ENCODE measurements at places on chromosomes 16 and 17. TPM values are rescaled to one million over a fixed set of nuclear protein-coding genes. Genes with fewer than 3 reads are reported as not detected.

The SCGB1C2 gene
- total RNA-seq, result not detected

The CDRT15L2 gene
- total RNA-seq, result not detected

The RCVRN gene
- not detected for total RNA-seq

The TNK1 gene
- total RNA-seq, result 1.3 TPM

The MYOCD gene
- total RNA-seq, result 0.41 TPM

The TP53TG3D gene
- total RNA-seq, result 0.97 TPM

The CIITA gene
- 0.09 TPM for total RNA-seq

The RBFOX1 gene
- total RNA-seq, result not detected

The GH2 gene
- not detected for total RNA-seq

The YBX2 gene
- total RNA-seq, result 0.45 TPM

The FBXW10B gene
- total RNA-seq, result 3.6 TPM

The ELMO3 gene
- 1.7 TPM for total RNA-seq

The KRT40 gene
- not detected for total RNA-seq

The MYH3 gene
- total RNA-seq, result 0.39 TPM

The SNX20 gene
- total RNA-seq, result not detected

The C17orf78 gene
- not detected for total RNA-seq

The TMEM186 gene
- total RNA-seq, result 12.6 TPM

The GPRC5C gene
- 48.8 TPM for total RNA-seq

The CPHXL2 gene
- not detected for total RNA-seq

The OR1A1 gene
- not detected for total RNA-seq

The CTRB1 gene
- total RNA-seq, result not detected

The VAT1L gene
- total RNA-seq, result 0.02 TPM

The ASGR2 gene
- total RNA-seq, result not detected

The KRT27 gene
- total RNA-seq, result not detected

The HES7 gene
- total RNA-seq, result 3.6 TPM

The SBK1 gene
- total RNA-seq, result 0.26 TPM

The TMIGD1 gene
- not detected for total RNA-seq

The APOH gene
- 6.7 TPM for total RNA-seq

The WFDC1 gene
- total RNA-seq, result 0.05 TPM

The KRTAP1-5 gene
- not detected for total RNA-seq

The KCNH4 gene
- total RNA-seq, result 0.29 TPM

The C16orf92 gene
- not detected for total RNA-seq

The OTOA gene
- 0.09 TPM for total RNA-seq

The PYDC1 gene
- total RNA-seq, result not detected

The FN3K gene
- total RNA-seq, result 10.9 TPM

The LRRC36 gene
- not detected for total RNA-seq

The MYH2 gene
- not detected for total RNA-seq

The PMFBP1 gene
- total RNA-seq, result 0.03 TPM

The BRIP1 gene
- 5.2 TPM for total RNA-seq

The HIRIP3 gene
- total RNA-seq, result 15.4 TPM

The EPN3 gene
- total RNA-seq, result 0.14 TPM

The PRR29 gene
- total RNA-seq, result 0.31 TPM

The PPP1R27 gene
- total RNA-seq, result 0.27 TPM

The RFWD3 gene
- 41.2 TPM for total RNA-seq

The PPP1R1B gene
- total RNA-seq, result 0.21 TPM

The NOD2 gene
- total RNA-seq, result not detected

The PRAC1 gene
- total RNA-seq, result not detected

The MARVELD3 gene
- total RNA-seq, result 0.22 TPM

The HLF gene
- total RNA-seq, result 0.08 TPM

The TERB1 gene
- total RNA-seq, result 0.07 TPM

Data from A549 treated with dexamethasone at 1 μM for 4 hours (cell line).